Suppressor macrophage treated with lipopolysaccharide for 4 hours (primary cell): ENCODE measurements at places on chromosomes 5 and 9.

GRCh38 chr5:9170026-9170425, 375.8 kb downstream of the SEMA5A start:
- DNase-seq = no peak

DNA sequence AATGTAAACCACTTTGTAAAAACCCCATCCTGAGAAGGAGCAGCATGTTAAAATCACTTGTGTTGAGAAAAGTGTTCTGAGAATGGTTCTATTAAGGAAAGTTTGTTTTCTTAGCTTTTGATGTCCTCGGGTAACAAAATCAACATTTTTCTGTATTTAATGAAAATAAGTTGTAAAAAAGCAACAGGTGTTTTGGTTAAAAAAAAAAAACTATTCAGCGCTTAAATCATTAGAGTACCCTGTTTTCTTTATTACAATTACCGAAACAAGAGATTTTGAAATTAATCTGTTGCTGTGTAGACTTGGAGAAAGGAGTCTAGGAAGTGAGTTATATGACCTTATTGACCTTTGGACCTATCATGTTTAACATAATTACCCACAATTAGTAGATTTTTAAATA, 167.7 kb downstream of the XRCC4 start:
- DNase-seq = no peak

DNA sequence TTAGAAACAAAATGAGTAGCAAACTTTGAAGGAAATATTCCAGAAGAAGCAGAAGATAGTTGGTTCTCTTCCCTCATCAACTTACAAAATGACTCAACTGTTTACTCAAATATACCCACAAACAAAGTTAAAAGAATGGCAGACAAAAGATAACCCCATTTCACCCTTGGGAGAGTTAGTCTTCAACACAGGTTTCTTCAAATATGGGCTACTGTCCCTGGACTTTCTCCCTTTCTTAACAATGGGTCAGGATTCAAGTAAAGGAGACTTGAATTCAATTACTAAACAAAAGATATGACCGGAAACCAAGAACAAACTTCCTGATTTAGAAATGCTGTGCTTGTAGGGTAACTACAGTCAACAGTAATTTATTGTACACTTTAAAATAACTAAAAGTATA, 14.2 kb downstream of the RFX3 start:
- peak; percentile 37 for DNase-seq

GRCh38 chr9:86452201-86452828, 98.1 kb upstream of the TUT7 start:
- DNase-seq = no peak

DNA sequence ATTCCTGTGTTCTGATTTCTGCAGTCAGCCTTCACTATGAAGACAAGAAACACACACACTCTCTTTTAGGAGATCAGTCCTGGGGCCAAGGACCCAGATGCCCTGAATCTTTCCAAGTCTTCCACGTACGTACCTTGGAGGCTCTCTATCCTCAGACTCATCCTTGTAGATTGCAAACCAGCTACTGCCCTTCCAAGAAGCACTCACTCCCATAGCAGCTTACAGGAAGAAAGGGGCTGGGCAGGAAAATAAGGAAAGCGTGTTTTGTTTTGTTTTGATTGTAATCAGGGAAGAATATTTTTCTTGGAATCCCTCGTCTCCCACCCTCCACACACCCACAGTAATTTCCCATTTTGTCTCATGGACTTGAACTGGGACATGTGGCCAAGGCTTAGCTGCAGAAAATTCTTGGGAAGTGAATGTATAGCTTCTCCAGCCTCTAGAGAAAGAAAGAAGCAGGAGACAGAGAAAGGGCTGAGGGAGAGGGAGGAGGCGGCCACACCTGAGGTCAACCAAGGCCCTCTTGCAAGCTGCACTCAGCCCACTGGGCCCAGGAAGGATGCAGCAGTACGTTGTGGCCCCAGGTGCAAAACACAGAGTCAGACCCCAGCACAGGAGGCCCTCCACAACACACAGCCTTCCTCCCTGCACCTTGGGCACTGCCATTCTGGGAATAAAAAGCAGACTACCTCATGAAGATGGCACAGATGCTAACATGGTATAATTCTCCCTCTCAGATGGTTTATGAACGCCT, 29.9 kb downstream of the IRX2 start:
- DNase-seq = no peak

DNA sequence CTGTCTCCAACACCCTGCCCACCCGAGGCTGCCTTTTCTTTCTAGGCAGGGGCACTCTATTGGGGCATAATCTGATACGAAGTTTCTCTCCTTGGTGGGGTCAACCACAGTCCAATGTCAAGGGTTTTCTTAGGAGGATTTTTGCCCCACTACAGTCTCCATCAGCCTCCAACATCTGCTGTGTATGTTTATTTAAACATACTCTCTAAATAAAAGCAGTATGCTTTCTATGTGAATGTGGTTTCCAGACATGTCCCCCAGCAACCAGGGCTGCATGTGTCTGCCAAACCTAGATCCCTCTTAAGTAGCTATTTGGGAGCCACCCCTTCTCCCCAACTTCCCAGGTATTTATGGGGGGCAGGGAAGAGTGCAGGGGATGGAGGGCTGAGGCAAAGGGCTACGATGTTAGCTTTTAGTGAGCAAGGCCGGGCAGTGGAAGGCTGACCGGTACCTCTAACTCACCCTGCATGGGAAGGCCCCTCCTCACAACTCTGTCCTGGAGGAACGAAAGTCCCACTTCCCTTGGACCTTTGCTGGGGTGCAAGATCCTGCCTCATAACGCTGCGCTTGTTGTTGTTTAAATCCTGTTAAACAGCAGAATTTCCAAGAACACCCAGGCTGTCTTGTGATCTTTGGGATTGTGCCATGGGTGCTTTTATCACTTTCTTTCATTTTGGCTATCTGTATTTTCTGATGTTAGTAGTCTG, 75.4 kb downstream of the NREP start:
- DNase-seq = no peak
